Pulmonary artery endothelial cell (primary cell): ENCODE measurements at places on chromosomes 12 and 14. TPM values are rescaled to one million over a fixed set of nuclear protein-coding genes. Genes with fewer than 3 reads are reported as not detected.

DNA sequence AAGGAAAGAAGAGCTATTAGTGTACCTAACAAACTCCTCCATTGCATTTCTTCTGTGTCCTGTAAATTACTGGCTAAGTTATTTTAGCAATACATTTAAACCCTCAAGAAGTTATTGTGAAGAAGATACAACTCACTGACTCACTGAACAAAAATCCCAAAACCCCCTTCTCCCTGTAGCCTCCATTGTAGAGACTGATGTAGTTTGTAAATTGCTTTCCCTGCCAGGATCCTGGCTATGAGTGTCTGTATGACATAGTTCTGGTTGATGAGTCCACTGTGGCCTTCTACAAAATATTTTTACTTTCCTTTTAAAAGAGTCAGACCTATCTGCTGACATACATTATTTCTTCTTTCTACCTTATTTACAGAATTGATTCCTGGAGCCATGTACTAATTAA lies 155.6 kb downstream of the SLC6A15 start:
- no peak for DNase-seq

- no peak for DNase-seq
Measured at GRCh38 chr12:50186681-50187080, 19.5 kb upstream of the CERS5 start.

- no peak for DNase-seq
Measured at GRCh38 chr14:68513838-68514607, 278.8 kb downstream of the ZFP36L1 start.

DNA sequence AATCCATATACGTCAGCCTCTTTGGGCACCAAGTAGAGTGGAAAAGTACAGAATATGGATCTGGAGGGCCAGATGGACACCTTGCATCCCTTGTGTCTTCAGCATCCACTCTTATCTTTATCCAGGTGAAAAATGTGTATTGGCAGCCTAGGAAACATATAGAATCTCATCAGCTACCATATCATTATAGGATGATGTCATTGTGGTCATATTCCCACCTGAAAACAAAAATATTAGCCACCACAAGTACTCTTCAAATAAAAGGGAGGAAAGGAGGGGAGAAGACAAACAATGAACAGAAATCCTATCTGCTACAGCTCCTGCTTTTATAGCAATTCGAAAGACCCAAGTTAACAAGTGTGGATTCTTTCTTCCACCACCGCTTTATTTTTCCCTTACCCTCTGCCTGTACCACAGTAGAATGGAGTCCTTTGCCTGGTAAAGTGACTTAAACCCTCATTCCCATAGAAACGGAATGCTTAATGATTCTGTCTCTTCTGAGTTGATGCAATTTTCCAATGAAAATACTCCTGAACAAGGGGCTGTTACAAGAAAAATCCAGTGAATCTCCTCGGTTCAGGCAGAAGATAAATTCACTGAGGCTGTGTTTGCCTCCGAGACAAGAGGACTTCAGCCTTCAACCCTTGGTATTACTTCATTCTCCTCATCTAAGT lies 13.8 kb upstream of the IL26 start:
- DNase-seq = no peak

The TAS2R9 gene
- total RNA-seq = not detected in 2 replicates

DNA sequence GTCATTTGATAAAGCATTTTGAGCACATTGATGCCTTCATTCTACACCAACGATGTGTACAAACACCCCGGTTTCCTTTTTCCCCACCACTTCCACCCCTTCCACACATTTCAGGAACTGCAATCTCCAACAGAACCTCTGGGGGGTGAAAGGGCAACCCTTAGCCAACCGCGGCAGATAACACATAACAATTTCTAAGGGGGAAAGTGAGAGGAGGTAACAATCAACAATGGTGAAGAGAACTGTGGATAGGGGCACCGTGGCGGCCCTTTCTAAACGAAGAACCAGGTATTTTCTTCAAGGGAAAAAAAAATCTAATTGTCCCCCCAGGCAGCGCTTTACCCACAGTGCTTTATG lies 1.1 kb downstream of the KITLG start:
- DNase-seq = no peak

GRCh38 chr12:82596483-82596882 lies 90.2 kb upstream of the TMTC2 start:
- DNase-seq = no peak

GRCh38 chr12:97267594-97268202 lies 194.9 kb upstream of the RMST start:
- no peak for DNase-seq

GRCh38 chr14:23321572-23322547 lies 603 bp downstream of the PABPN1 start:
- DNase-seq = no peak

DNA sequence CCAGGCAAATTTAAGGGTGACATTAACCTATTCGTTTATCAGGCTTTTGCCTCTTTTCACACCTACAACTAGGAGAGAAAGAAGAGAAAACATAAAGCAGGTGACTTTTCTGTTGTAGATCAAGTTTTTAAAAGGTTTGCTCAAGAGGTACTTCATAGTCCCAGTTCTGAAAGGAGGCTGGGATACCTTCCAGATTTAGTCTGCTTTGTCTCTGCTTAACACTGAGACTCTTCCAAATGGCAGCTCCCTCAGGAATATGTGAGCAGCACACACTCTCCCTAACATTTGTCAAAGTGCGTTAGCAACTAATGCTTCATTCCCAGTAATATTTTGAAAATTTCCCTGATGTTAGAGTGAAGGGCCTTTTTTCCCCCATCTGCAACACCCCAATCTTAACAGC lies 133.7 kb upstream of the RASSF8 start:
- no peak for DNase-seq
